ENCODE measurements at places on chromosomes 4 and X.

- no peak for DNase-seq
Observed at GRCh38 chr4:119098306-119098705, 37.3 kb upstream of the MYOZ2 start.

- no peak for DNase-seq
Observed at GRCh38 chrX:149527705-149528104, 13.1 kb upstream of the EOLA1 start.

GRCh38 chr4:185165605-185166063 is 22.6 kb downstream of the SLC25A4 start:
- no peak for DNase-seq

GRCh38 chr4:139645458-139645857 is 20.2 kb upstream of the MGST2 start:
- no peak for DNase-seq

- no peak for DNase-seq
Observed at GRCh38 chrX:112786076-112786475, 54.6 kb downstream of the AMOT start.

GRCh38 chr4:40550196-40550595 is 79.5 kb downstream of the RBM47 start:
- no peak for DNase-seq

DNA sequence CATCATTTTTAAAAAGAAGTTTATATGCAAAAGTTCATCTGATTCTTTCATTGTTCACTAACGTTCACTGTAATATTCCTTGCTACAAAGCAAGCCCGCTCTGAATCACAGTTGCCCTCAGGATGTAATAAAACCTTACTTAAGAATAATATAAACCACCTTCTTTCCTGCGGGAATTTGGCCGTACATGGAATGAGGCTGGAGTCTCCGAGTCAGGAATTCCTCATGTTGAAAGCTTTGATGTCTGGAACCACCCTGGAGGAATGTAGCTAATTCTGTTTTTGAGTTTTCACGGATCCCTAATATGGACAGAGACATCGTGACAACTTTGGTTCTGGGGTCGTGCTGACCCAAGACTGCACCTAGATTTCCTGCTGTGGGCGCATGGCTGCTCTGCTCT is 58.5 kb downstream of the CRLF2 start:
- DNase-seq = no peak

- DNase-seq = no peak
Observed at GRCh38 chr4:90419124-90419711, 292.0 kb downstream of the CCSER1 start.
